Ascending aorta (tissue), 2 donors: ENCODE measurements at places on chromosomes 3 and 15. TPM values are rescaled to one million over a fixed set of nuclear protein-coding genes. Genes with fewer than 3 reads are reported as not detected.

The DCBLD2 gene
- 16.3 TPM for total RNA-seq

The SMAD6 gene
- 140 TPM for total RNA-seq

DNA sequence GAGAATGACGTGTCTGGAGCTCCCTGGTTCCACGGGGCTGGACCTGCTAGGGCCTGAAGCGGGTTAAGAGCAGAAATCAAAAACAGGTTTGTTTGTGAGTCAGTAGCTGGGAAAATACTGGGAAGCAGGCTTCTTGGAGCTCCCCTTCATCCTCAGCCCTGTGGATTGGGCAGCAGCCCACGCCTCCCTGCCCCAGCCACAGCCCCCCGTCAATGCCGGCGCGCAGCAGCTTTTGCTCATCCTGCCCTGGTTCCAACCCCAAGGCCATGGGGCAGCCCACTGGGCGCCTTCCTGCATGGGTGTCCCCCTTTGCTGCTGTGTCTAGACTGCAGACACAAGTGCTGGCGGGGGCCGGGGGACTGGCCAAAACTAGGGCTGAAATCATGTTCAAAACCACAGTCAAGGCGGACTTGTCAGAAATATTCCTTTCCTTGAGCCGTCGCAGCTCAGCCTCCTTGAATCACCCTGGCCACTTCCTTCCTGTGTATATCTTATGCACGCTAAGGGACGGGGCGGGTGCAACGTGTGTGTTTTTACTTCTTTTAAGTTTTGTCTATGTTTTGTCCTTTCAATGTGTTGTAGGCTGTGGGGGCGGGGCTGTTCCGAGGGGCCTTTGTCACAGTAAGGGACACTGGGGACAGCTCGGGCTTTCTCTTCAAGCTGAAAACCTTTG lies 108.1 kb downstream of the KLF13 start:
- DNase-seq: peak; percentile 84

GRCh38 chr3:28139288-28139687 lies 102.1 kb upstream of the CMC1 start:
- no peak for DNase-seq

The KIF7 gene
- 39.1 TPM for total RNA-seq

- DNase-seq: no peak
Observed at GRCh38 chr3:189586941-189587663, 44.1 kb upstream of the TP63 start.

GRCh38 chr3:72553298-72553697 lies 294.9 kb downstream of the SHQ1 start:
- DNase-seq: no peak

The KNG1 gene
- not detected for total RNA-seq

The CILP gene
- total RNA-seq: 1.8 TPM
